ENCODE measurements at places on chromosomes 4 and X. TPM values are rescaled to one million over a fixed set of nuclear protein-coding genes. Genes with fewer than 3 reads are reported as not detected.

DNA sequence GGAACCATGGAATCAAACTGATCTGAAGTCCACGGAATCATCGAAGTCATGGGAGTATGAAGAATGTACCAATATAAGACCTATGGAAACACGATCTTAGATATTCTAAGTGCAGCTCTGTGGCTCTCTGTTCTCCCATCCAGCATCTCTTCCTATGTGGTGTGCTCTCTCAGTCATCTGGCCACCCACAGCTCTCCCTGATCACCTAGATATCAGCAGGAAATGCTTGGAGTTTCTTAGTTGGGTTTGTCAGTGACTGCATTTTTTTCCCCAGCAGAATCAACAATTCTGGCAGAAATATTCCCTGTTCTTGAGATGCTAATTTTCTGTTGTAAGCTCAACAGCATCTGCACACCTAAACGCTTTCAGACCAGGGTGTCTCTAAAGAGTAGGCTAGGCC lies 94.1 kb downstream of the GC start:
- no peak for DNase-seq

DNA sequence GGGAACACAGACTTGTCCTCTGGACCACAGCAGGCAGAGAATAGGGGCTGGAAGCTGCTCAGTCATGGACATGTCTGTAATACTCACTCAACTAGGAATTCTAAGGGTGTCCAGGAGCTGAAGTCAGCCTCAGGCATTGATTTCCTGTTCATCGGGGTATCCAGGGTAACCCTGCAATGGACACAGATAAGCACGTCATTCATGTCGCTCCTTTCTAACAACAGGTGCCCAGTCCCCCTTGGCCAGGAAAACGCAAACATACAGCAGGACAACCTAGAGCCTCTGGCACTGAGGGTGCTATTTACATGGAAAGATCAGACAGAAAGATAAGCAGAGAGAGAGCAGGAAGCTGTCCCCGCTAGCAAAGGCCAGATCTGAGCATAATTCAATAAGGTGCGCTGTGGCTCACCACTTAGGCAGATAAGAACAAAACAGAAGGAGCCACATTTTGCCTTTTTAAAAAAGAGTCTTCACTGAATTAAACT lies 21.3 kb downstream of the QDPR start:
- DNase-seq = no peak

DNA sequence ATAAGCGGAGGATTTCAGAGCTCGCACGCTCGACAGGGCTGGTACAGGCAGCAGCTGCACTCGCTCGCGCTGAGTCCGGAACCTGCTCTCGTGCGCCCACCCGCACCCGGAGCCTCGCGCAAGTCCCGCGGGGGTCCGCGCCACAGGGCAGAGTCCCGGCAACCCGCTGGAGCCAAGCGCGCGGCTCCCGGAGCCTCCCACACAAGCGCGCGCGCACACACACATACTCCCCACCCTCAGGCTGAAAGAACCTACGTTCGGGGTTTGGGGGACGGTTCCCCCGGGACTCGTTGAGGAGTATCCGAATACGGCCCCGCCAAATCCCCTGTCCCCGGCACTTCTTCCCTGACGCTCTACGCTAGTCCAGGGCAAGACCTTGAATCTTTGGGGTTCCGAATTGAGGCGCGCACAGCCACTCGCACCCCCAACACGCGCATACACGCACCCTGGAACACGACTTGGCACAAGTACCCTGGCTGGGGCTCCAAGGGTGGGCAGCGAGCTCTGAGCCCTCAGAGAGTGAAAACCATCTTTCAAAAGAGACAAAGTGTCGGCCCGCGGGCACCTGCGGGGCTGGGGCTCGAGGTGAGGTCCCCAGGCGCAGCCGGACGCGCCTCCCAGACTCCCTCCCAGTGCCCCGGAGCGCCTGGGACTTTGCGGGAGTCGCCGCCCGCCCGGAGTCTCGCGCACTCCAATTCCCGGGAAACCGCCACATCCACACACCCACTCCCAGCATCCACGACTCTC lies 952 bp downstream of the ANOS1 start:
- no peak for DNase-seq

DNA sequence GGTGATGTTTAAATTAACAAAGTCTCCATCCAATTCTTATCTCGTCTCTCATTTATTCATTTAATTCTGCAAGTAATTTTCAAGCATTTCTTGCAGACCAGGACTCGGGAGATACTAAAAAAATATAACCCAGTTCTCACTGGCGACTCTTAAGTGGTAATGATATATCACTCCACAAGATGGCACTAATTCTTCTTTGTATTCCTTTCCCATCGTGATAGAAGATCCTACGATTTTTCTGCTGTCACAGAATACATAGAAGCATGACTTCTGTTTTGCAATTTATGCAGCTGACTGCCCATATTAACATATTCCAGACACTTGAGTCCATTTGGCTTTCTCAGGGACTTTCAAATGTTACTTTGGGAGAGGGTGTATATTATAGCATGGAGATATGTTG lies 64.0 kb upstream of the FGF13 start:
- no peak for DNase-seq

CLTRN gene
- 1.0 TPM for total RNA-seq

DNA sequence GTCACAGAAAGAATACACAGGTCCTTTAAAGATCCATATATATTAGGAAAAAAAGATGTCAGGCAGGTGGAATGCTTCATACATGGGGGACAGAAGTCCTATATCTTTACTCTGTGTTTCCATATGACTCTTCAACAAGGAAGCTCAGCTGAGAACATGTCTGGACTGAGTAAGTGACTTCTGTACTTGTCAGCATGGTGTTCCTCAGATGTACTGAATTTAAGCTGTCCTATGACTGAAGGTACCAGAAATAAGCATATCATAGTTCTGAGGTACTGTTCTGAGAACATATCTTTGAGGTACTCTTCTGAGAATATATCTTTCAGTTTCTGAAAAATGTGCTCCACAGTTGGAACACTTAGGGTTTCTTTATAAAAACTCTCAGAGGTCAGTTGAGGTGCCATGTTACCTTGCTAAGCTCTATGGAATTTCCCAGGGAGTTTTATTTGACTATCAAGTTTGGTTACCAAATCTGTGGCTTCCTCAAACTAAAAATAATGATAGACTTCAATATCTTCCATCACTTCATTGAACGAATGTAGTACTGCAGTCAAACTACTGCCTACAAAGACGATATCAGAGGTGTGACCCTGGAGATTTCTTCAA lies 597.2 kb upstream of the GNPDA2 start:
- DNase-seq = no peak

- DNase-seq = no peak
Observed at GRCh38 chr4:114768501-114768900, 169.9 kb downstream of the UGT8 start.

C4orf51 gene
- not detected for total RNA-seq
